Uterus (tissue), 4 donors: ENCODE measurements at places on chromosomes 12 and 14. TPM values are rescaled to one million over a fixed set of nuclear protein-coding genes. Genes with fewer than 3 reads are reported as not detected.

DNA sequence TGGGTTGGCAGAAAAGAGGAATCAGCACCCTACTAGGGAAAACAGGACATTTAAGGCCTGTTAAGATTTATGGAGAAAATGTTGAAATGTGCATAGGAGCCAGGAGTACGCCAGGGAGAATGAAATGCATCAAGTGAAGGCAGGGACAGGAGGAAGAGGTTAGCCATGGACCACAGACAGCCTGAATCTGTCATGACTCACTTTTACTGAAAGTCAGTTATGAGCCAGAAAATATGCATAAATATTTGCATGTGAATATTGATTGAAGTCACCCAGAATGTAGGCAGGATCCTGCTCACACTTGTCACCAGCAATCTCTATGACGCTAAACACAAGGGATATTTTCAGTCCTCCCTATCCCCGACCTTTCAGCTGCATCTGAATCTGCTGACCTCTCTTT lies 25.1 kb upstream of the CDK17 start:
- peak; percentile 66 for DNase-seq

DNA sequence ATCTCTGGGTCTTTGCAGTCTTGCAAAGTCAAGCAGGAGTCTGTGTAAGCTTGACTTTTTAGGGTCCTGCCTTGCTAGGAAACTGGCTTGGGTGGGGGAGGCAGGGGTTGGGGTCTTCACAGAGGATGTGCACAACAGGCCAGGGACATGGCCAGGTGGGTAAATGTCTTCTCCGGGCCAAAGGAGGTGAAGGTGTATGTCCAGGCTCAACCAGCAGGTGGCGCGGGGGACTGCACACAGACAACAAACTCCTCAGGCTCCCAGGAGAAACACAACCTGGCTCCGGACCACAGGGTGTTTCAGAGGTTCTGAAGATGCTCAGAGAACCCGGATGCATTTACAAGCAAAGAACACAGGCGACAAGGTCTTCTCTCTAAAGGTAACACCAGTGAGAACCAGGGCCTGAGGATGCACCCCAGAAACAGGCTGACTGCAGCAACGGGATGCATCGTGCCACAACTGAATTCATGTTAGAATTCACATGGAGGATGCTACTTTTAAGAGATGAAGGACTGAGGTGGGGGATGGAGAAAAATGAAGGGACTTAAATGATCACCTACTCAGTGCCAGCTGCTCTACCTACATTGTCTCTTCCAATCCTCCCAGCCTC lies 56.0 kb downstream of the PLEKHG3 start:
- DNase-seq = no peak

GRCh38 chr12:3171195-3171591 lies 94.0 kb downstream of the TSPAN9 start:
- DNase-seq = no peak

DNA sequence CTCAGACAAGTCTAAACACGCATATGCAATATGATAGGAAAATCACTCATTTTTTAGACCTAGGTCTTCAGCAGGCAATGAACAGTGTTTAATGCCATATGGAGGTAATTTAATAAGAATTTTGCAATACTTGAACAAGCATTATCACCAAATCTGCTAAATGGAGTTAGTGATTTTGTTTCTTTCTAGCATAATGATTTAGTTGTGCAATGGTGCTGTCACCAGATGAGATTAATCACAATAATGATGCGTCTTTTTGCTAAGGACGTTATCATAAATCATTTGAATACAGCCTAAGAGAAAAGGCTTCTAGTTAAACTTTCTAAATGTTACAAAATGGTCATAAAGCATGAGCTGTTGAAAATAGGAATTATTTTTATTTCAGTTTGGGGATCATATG lies 170.0 kb upstream of the SLC16A7 start:
- no peak for DNase-seq

- no peak for DNase-seq
Observed at GRCh38 chr12:91037276-91037675, 20.5 kb downstream of the KERA start.

DNA sequence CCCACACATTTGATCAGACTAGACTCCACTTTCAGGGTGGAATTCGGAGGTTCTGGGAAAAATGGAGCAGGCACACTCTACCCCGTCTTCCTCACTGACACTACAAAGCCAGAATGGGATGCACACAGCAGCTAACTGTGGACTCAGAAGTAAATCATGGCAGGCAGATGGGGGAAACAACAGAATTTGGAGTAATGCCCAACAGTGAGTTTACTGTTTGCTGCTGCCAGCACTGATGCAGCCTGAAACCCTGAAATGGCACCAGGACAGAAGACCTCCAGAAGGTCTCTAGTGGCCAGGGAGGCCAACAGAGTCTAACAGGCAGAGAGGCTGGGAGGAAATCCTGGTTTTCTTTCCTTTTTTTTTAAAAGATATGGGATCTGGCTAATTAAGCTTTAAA lies 24.6 kb downstream of the KCTD10 start:
- no peak for DNase-seq

- no peak for DNase-seq
Observed at GRCh38 chr14:61322799-61323290, 1.5 kb downstream of the PRKCH start.

DNA sequence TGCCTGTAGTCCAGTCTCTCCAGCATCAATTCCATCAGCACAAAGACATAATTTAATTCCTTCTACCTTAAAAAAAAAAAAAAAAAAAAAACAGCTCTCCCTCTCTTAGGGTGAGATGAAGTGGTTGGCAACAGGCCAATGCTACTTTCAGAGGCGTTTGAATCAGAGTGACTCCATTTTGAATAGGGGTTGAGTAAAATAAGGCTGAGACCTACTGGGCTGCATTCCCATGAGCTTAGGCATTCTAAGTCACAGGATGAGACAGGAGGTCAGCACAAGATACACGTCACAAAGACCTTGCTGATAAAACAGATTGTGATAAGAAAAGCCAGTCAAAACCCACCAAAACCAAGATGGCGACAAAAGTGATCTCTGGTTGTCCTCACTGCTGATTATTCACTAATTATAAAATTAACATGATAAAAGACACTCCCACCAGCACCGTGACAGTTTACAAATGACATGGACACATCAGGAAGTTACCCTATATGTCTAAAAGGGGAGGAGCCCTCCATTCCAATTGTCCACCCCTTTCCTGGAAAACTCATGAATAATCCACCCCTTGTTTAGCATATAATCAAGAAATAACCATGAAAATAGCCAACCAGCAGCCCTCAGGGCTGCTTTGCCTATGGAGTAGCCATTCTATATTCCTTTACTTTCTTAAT lies 6.9 kb upstream of the TCL1B start:
- DNase-seq = no peak

DNA sequence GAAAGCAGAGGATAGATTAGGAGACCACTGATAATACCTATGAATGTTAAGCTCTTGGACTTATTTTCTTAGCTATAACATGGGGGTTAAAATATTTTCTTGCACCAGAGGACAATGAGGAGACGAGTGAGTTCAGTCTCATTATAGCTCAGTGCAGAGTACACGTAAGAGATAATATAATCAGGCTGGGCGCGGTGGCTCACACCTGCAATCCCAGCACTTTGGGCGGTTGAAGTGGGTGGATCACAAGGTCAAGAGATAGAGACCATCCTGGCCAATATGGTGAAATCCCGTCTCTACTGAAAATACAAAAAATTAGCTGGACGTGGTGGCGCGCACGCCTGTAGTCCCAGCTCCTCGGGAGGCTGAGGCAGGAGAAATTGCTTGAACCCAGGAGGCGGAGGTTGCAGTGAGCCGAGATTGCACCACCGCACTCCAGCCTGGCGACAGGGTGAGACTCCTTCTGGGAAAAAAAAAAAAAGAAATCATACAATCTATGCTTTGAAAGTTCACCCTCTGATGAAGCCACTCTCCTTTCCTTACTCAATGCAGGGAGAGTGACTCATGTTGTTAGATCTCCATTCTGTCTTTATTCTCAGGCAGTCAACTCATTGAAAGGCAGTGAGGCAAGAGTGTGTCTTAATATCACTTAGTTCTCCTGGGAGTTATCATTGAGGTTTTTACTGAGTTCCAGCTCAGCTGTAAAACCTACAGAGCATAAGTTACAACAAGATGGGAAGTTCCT lies 134.2 kb downstream of the SYNE2 start:
- DNase-seq = no peak

GRCh38 chr14:101471723-101472517 lies 89.4 kb upstream of the DIO3 start:
- DNase-seq = peak; percentile 8

DNA sequence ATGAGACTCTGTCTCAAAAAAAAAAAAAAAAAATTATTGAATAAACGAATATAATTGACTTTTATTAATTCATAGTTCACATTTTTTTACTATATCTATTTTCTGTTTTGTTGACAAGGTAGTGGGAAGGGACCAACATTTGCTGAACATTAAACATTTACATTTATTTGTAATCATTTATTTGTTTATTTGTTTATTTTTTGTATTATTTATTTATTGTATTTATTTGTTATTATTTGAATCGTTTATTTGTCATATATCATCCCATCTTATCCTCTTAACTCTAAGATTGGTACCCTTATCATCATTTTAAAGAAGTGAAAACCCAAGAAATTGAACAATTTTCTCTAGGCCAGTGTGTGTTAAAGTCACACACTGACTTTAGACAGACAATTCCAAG lies 101.5 kb downstream of the SYT1 start:
- no peak for DNase-seq

GRCh38 chr12:31215518-31216232 lies 110.3 kb downstream of the SINHCAF start:
- DNase-seq = no peak

DNA sequence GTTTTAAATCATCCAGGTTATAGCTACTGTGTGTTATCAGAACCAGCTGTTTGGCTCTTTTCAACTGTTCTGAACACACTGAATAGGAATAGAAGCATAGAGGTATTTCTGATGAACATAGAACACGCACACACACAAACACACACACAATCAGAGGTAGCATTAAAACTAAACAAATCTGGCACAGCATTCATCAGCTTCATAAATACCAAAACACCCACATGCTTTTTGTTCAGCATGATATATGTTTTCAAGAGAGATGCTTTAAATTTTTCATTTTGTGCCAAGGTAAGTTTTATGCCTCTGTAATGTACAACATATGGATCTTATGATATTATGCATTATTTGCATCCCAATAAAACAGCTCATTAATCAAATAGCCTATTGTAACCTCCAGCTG lies 208.6 kb downstream of the GALC start:
- no peak for DNase-seq

GRCh38 chr12:44720265-44720664 lies 155.8 kb downstream of the NELL2 start:
- DNase-seq = no peak

Gene RND1
- not detected for total RNA-seq

Gene SLC10A1
- not detected for total RNA-seq

Gene GLIPR1L2
- not detected for total RNA-seq

Gene PLBD1
- 51.2 TPM for total RNA-seq

Gene KRT4
- not detected for total RNA-seq

Gene EML1
- total RNA-seq = 184 TPM

Gene CCDC175
- total RNA-seq = not detected

Gene TSPAN9
- total RNA-seq = 75.2 TPM
